ENCODE measurements at places on chromosomes 4 and X. TPM values are rescaled to one million over a fixed set of nuclear protein-coding genes. Genes with fewer than 3 reads are reported as not detected.

- no peak for DNase-seq
- no peak overlapping the region for H3K4me3 ChIP-seq
- H3K36me3 ChIP-seq = no peaks in the 10 kb centered on the region
Observed at GRCh38 chrX:27350476-27350875, 112.7 kb downstream of the PPP4R3C start.

The PARM1 gene
- total RNA-seq = 9.3 TPM

DNA sequence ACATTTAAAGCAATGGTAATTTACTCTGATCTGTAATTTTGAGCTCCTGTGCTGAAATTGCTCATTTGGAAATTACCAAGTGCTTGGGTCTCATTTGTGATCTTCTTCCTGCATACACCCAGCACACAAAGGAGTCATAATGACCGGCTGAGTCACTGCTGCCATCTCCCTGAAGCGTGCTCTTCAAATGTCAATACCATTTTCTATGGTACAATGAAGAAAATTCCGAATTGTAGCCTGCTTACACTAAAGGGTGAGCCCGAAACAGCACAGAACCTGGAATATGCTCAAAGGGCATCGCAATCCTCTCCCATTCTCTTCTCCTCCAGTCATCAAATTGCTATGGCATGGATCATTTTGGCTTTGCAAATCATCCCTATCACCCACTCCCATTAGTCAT lies 140.5 kb downstream of the GRIA3 start:
- H3K36me3 ChIP-seq = no peaks in the 10 kb centered on the region
- H3K27ac ChIP-seq = no peak overlapping the region
- H3K4me3 ChIP-seq = no peak overlapping the region
- H3K4me1 ChIP-seq = no peaks in the 10 kb centered on the region
- no peak for DNase-seq

The HTN1 gene
- not detected for total RNA-seq

GRCh38 chr4:181745933-181746625 lies 497.1 kb upstream of the TENM3 start:
- no peaks in the 10 kb centered on the region for H3K4me1 ChIP-seq
- no peak overlapping the region for H3K27ac ChIP-seq
- H3K27me3 ChIP-seq = no peaks in the 10 kb centered on the region
- DNase-seq = no peak
- H3K36me3 ChIP-seq = no peaks in the 10 kb centered on the region
- H3K4me3 ChIP-seq = no peak overlapping the region

The ETDB gene
- total RNA-seq = not detected

DNA sequence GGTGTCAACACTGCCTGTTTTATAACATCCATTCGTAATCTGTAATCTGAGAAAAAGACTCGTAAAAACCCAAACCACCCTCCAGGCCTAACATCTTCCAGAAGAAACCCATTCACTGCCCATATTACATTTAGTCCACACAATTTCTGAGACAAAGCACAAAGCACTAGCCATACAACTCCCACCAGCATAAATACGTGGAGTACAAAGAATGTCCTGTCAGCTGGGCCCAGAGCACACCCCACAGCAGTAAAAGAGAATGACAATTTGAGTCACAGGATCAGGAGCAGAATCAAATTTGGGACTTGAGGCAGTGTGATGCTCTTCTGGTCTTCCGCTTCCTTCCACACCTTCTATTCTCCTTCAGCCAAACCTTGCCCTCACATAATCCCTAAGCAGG lies 6.8 kb downstream of the MECP2 start:
- no peak overlapping the region for H3K27ac ChIP-seq
- H3K4me3 ChIP-seq = no peak overlapping the region
- DNase-seq = no peak
- H3K27me3 ChIP-seq = no peaks in the 10 kb centered on the region
- no peaks in the 10 kb centered on the region for H3K36me3 ChIP-seq

DNA sequence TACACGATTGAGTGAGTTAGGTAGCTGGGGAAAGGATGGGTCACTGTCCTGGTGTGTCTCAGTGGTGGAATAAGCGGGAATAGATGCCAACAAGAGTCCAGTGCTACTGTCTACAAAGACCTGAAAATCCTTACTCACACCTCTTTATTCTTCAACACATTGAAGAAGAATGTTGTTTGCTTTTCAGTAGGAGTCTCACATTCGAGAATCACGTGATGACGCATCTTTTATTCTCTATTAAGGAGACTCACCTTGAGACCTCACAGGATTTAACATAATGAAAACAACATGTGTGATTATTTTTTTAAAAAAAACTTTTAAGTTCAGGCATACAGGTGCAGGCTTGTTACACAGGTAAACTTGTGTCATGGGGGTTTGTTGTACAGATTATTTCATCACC lies 75.2 kb downstream of the CD38 start:
- H3K4me3 ChIP-seq = no peak overlapping the region
- peaks cover 25% of the 10 kb centered on the region for H3K4me1 ChIP-seq
- no peak for DNase-seq
- no peaks in the 10 kb centered on the region for H3K27me3 ChIP-seq

GRCh38 chrX:18873189-18873791 lies 110.6 kb downstream of the PHKA2 start:
- H3K27ac ChIP-seq = peak overlapping the region; percentile 79
- H3K27me3 ChIP-seq = no peaks in the 10 kb centered on the region
- H3K4me3 ChIP-seq = no peak overlapping the region
- H3K36me3 ChIP-seq = no peaks in the 10 kb centered on the region

- no peak overlapping the region for H3K27ac ChIP-seq
- H3K36me3 ChIP-seq = no peaks in the 10 kb centered on the region
- no peak overlapping the region for H3K4me3 ChIP-seq
- H3K27me3 ChIP-seq = no peaks in the 10 kb centered on the region
- peaks cover 3% of the 10 kb centered on the region for H3K4me1 ChIP-seq
Observed at GRCh38 chrX:105477351-105477750, 256.9 kb upstream of the TEX13A start.

- no peak overlapping the region for H3K4me3 ChIP-seq
- H3K27ac ChIP-seq = no peak overlapping the region
- H3K27me3 ChIP-seq = no peaks in the 10 kb centered on the region
- H3K36me3 ChIP-seq = no peaks in the 10 kb centered on the region
- no peaks in the 10 kb centered on the region for H3K4me1 ChIP-seq
Observed at GRCh38 chrX:54049801-54050200, 5.5 kb upstream of the PHF8 start.

The ITM2A gene
- total RNA-seq = 18.6 TPM

DNA sequence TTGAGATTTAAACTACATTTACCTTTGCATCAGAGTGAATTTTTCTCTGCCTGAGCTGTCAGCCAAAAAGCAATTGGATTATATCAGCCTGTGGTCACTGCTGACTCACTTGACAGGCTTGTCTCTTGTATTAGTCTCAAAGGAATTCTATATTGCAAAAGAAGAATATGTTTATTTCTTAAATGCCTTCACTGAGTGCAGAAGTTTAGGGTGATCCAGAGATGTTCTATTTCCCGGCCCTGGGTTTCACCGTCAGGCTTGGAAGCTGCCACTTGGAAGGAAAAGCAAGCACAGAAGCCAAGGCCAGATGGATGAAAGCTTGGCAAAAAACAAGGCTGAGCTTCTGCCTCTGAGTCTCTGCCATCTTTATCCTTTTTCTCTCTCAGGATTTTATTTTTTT lies 80.9 kb downstream of the FAM114A1 start:
- no peaks in the 10 kb centered on the region for H3K27me3 ChIP-seq
- H3K4me3 ChIP-seq = no peak overlapping the region
- H3K36me3 ChIP-seq = no peaks in the 10 kb centered on the region
- H3K4me1 ChIP-seq = peaks cover 5% of the 10 kb centered on the region
- DNase-seq = peak; percentile 7

GRCh38 chr4:6120361-6120760 lies 80.0 kb downstream of the JAKMIP1 start:
- no peak overlapping the region for H3K4me3 ChIP-seq
- no peaks in the 10 kb centered on the region for H3K4me1 ChIP-seq
- H3K36me3 ChIP-seq = no peaks in the 10 kb centered on the region
- no peak for DNase-seq

DNA sequence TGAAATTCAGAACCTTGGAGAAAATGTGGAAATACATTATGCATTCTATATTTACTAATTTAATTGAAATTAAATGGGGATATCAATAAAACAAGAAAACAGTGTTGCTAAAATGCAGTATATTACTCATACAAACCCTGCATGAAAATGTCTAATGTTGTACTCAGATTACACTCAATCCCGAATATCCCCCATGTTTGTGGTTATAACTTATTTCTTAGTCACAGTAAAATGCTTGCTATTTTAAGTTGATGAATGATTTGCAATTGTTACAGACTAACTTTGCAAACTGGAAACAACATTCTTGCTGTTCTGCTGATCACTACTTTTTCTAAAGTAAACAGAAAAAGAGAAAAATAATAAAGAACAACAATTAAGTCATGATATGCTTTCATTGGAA lies 33.1 kb upstream of the ANXA10 start:
- no peak overlapping the region for H3K27ac ChIP-seq
- no peaks in the 10 kb centered on the region for H3K27me3 ChIP-seq
- H3K4me1 ChIP-seq = no peaks in the 10 kb centered on the region
- H3K36me3 ChIP-seq = no peaks in the 10 kb centered on the region
- no peak for DNase-seq

- DNase-seq = no peak
- peaks cover 13% of the 10 kb centered on the region for H3K27me3 ChIP-seq
- H3K4me3 ChIP-seq = no peak overlapping the region
- H3K36me3 ChIP-seq = no peaks in the 10 kb centered on the region
Observed at GRCh38 chrX:69305333-69306062, 140.2 kb upstream of the PJA1 start.

The CSN1S1 gene
- total RNA-seq = not detected

- H3K4me3 ChIP-seq = peak overlapping the region; percentile 47
- H3K4me1 ChIP-seq = peaks cover 9% of the 10 kb centered on the region
- no peak for DNase-seq
- H3K36me3 ChIP-seq = no peaks in the 10 kb centered on the region
- H3K27ac ChIP-seq = no peak overlapping the region
- H3K27me3 ChIP-seq = peaks cover 38% of the 10 kb centered on the region
Observed at GRCh38 chr4:76689145-76689817, 208.7 kb downstream of the SOWAHB start.

- no peak overlapping the region for H3K4me3 ChIP-seq
- DNase-seq = no peak
- H3K27ac ChIP-seq = no peak overlapping the region
- no peaks in the 10 kb centered on the region for H3K27me3 ChIP-seq
Observed at GRCh38 chr4:94304365-94304971, 38.2 kb downstream of the HPGDS start.

GRCh38 chr4:98343626-98344025 lies 82.4 kb downstream of the RAP1GDS1 start:
- no peaks in the 10 kb centered on the region for H3K4me1 ChIP-seq
- no peak overlapping the region for H3K27ac ChIP-seq
- no peaks in the 10 kb centered on the region for H3K27me3 ChIP-seq
- peaks cover 11% of the 10 kb centered on the region for H3K36me3 ChIP-seq

- H3K4me1 ChIP-seq = no peaks in the 10 kb centered on the region
- no peak overlapping the region for H3K27ac ChIP-seq
- H3K27me3 ChIP-seq = no peaks in the 10 kb centered on the region
- DNase-seq = no peak
- H3K4me3 ChIP-seq = no peak overlapping the region
Observed at GRCh38 chr4:57905965-57906364, 795.8 kb upstream of the IGFBP7 start.

The EMCN gene
- total RNA-seq = 12.9 TPM

DNA sequence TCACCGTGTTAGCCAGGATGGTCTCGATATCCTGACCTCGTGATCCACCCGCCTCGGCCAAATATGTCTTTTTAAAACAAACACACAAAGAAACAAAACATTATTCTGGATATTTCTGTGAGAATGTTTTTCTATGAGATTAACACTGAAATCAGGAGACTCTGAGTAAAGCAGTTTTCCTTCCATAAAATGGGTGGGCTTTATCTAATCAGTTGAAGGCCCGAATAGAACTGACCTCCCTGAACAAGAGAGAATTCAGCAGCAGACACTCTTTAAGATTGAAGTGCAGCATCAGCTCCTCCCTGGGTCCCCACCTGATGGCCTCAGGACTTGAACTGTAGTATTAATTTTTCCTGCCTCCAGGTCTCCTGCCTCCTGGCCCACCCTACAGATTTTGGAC lies 22.4 kb upstream of the SOD3 start:
- no peak for DNase-seq
- H3K27me3 ChIP-seq = no peaks in the 10 kb centered on the region
- no peaks in the 10 kb centered on the region for H3K4me1 ChIP-seq
- H3K36me3 ChIP-seq = no peaks in the 10 kb centered on the region
- no peak overlapping the region for H3K4me3 ChIP-seq

- DNase-seq = no peak
- no peak overlapping the region for H3K4me3 ChIP-seq
- no peaks in the 10 kb centered on the region for H3K4me1 ChIP-seq
- no peak overlapping the region for H3K27ac ChIP-seq
Observed at GRCh38 chrX:142680038-142680437, 345.7 kb upstream of the SPANXN4 start.

The TDO2 gene
- not detected for total RNA-seq

- no peaks in the 10 kb centered on the region for H3K36me3 ChIP-seq
- H3K4me1 ChIP-seq = no peaks in the 10 kb centered on the region
- no peak overlapping the region for H3K4me3 ChIP-seq
- H3K27me3 ChIP-seq = no peaks in the 10 kb centered on the region
- no peak overlapping the region for H3K27ac ChIP-seq
Observed at GRCh38 chrX:19829814-19830213, 57.6 kb downstream of the SH3KBP1 start.

All from gastrocnemius medialis (tissue), 4 donors.